GM13977 (cell line): ENCODE measurements at places on chromosomes 7 and 10.

DNA sequence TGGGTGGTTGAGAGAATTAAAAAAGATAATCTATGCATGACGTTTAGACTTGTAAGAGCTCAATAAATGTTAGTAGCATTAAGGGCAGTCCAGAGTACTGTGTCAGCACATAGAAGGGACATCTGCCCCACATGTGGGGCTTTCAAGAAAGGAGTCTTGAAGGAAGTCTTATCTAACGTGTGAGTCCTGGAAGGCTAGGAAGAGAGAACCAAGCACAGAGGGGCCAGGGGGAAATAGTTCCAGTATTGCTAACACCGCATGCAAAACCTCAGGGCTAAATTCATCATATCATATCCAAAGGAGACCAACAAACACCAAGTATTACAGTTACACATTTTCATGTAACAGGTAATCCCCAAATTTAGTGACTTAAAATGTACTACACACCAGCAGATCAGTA lies 122.7 kb downstream of the AOAH start:
- no peak for DNase-seq

DNA sequence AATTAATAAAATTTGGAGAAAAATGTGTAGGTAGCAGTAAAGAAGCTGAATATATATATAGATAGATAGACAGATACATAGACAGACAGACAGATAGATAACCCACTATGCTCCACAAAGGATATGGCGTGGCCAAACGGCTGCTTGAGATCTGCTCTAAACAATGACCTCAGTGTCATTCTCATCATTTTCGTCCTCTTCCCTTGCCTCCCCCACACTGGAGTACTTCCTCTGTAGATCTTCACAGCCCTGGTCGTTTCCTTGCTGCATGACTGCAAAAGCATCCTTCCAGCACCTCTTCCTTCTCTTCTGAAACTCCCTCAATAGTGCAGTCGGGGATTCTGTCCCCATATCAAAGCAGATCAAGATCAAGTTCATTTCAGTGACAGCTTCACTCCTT lies 35.6 kb upstream of the ATP6V0A4 start:
- DNase-seq, result no peak

- DNase-seq, result no peak
Observed at GRCh38 chr7:96088579-96088978, 233.3 kb downstream of the SLC25A13 start.

DNA sequence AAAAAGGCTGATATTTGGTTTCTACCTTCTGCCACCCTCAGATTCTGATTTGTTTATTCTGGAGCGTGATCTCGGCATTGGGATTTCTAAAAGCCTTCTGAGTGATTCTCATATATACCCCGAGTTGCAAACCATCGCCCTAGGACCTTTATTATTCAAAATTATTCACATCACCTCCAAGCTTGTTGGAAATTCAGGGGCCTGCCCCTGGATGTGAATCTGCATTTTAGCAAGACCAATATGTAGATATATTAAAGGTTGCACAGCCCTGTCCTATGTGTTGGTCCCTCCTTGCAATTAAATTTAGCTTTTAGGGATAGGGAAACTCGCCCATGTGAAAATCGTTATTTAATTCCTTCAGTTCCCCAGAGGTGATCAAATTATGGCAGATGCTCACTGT lies 9.0 kb upstream of the CHN2 start:
- DNase-seq, result no peak

GRCh38 chr7:35825974-35826373 lies 25.1 kb downstream of the SEPTIN7 start:
- no peak for DNase-seq
